Daoy (cell line): ENCODE measurements at places on chromosomes 6 and 20. TPM values are rescaled to one million over a fixed set of nuclear protein-coding genes. Genes with fewer than 3 reads are reported as not detected.

Gene CCN6
- not detected in 2 replicates for total RNA-seq

Gene CSNK2B
- total RNA-seq: 328 and 376 TPM in 2 replicates

Gene DNAH8
- total RNA-seq: under 0.01 TPM in 1 of 2 replicates, not detected in the other

Gene IYD
- total RNA-seq: under 0.01 TPM in 1 of 2 replicates, not detected in the other

Gene HSD17B8
- total RNA-seq: 3.3 and 8.2 TPM in 2 replicates
